ENCODE measurements at places on chromosomes 12 and 14.

GRCh38 chr12:10207136-10207535 lies 5.5 kb upstream of the GABARAPL1 start:
- DNase-seq = no peak

DNA sequence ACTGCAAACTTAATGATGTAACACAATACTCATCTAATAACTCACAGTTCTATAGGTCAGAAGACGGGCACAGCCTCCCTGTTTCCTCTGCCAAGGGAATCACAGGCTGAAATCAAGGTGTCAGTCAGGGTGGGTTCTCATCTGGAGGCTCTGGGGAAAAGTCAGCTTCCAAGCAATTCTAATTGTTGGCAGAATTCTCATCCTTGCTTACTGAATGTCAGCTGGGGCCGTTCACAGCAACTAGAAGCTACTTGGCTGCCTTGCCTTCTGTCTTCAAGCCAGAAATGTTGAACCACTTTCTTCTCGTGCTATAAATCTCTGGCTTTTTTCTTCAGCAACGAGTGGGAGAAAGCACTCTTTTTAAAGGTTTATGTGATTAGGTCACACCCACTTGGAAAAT lies 80.1 kb upstream of the PDZRN4 start:
- no peak for DNase-seq

GRCh38 chr12:15644700-15645099 lies 144.5 kb downstream of the EPS8 start:
- DNase-seq = no peak

- DNase-seq = no peak
These were observed 41.2 kb downstream of the RAB21 start for GRCh38 chr12:71795901-71796300.

- DNase-seq = no peak
These were observed 25.4 kb downstream of the CHST11 start for GRCh38 chr12:104482113-104482512.

- no peak for DNase-seq
These were observed 174.2 kb upstream of the PDE3A start for GRCh38 chr12:20194171-20194570.

DNA sequence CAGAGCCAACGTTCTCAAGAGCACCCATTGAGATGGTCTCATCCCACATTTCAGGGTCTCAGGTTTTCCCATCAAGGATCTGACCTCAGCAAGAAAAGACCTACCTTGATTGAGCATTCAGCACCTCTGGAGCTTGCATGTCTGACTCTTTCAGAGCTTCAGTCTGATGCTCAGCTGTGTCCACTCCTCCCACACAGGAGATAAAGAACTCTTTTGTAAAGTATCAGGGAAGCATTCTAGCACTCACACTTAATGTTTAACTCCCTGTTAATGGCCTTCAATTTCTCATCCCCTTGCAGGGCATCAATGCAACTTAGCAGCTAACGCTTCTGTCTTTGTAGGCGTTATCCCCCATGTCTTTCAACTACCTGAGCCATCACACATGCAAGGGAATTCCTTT lies 124.1 kb downstream of the GALC start:
- DNase-seq = no peak

- peak; percentile 75 for DNase-seq
These were observed 61.1 kb downstream of the PITPNM2 start for GRCh38 chr12:123089631-123090353.

- DNase-seq = peak; percentile 42
These were observed 4.1 kb upstream of the WIF1 start for GRCh38 chr12:65125247-65125646.

GRCh38 chr12:23931176-23931575 lies 18.3 kb downstream of the SOX5 start:
- no peak for DNase-seq

- no peak for DNase-seq
These were observed 113.6 kb downstream of the CHST11 start for GRCh38 chr12:104570174-104570907.

- peak; percentile 74 for DNase-seq
These were observed 68.6 kb downstream of the ACTN1 start for GRCh38 chr14:68910540-68910939.

DNA sequence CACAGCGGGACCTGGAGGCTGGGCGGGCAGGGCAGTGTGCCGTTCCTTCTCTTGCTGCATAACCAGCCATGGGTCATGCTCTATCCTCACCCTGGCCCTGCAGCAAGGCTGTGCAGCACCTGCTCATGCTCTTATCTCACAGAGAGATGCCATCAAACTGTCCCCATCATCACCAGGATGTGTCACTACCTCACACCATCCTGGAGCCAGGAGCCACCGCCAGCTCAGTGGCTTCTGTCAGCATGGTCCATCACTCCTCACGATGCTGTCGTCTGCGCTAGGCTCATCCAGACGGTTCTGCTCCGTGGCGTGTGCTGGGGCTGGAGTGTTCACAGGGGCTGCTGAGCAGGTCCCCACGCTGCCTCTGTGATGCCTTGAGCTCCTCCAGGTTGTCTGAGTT lies 77.2 kb upstream of the DYNC1H1 start:
- no peak for DNase-seq

GRCh38 chr12:91419809-91420208 lies 237.2 kb upstream of the DCN start:
- DNase-seq = no peak

- DNase-seq = no peak
These were observed 38.9 kb downstream of the CCDC59 start for GRCh38 chr12:82319276-82319675.

DNA sequence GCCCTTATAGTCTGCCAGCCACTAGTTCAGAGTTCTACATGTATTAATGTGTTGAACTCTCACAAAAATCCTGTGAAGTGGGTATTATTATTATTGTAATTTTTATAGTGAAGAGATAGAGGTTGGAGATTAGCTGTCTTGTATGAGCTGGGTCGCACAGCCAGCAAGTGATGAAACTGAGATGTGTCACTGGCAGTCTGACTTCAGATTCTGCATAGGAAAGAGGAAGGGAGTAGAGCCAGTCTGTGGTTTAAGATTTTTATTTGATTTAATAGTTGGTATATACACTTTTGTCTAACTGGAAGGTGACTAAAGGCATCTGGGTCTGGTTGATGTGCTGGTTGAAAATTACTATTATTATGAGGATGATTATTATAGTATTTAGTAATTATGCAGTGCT lies 5.8 kb upstream of the FRS2 start:
- peak; percentile 67 for DNase-seq

DNA sequence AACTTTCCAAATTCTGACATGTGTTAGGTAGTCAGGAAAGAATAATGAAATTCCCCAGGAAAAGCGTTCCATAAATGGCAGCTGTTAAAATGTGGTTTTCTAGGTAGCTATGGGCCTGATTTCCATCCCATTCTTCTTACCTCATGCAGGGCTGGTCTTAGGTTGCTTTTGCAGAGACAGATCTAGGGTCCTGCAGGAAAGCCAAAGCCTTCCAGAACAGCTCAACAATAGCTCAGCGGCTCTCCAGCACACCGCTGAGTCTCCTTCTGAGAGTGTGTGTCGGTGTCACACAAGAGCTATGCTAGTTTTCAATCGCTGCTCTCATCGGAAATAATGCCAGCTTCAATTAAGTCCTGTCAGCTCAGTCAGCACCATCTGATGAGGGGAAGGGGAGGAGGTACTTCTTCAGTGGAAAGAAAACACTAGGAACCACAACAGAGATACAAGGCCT lies 106.7 kb downstream of the TMEM30B start:
- DNase-seq = no peak

DNA sequence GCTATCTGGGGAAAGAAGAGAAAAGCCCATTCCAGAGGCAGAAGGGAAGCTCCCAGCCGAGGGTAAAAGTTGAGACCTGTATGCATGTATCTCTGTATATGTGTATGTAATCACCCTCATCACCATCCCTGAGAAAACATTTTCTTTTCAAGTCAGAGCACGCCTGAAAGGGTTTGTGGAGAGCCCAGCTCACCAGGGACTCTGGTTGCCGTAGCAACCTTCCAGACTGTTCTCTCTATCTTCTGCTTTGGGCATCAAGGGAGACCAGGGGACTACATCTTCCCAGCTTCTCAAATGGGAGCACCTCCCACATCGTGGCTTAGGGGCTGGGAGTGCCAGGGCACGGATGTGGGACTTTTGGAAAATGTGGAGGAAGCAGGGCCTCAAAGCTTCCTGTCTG lies 93.5 kb downstream of the GALNT8 start:
- DNase-seq = no peak

- no peak for DNase-seq
These were observed 2.1 kb upstream of the PTPRQ start for GRCh38 chr12:80441921-80442320.

- DNase-seq = no peak
These were observed 142.8 kb downstream of the VRK1 start for GRCh38 chr14:96940009-96940408.

- DNase-seq = no peak
These were observed 163.0 kb upstream of the TMCC3 start for GRCh38 chr12:94813314-94813713.

GRCh38 chr12:30839643-30840220 lies 85.0 kb upstream of the CAPRIN2 start:
- DNase-seq = no peak
